ENCODE measurements at places on chromosomes 7 and 10.

GRCh38 chr10:79068203-79068561, 584 bp upstream of the ZMIZ1 start:
- no peak for DNase-seq

DNA sequence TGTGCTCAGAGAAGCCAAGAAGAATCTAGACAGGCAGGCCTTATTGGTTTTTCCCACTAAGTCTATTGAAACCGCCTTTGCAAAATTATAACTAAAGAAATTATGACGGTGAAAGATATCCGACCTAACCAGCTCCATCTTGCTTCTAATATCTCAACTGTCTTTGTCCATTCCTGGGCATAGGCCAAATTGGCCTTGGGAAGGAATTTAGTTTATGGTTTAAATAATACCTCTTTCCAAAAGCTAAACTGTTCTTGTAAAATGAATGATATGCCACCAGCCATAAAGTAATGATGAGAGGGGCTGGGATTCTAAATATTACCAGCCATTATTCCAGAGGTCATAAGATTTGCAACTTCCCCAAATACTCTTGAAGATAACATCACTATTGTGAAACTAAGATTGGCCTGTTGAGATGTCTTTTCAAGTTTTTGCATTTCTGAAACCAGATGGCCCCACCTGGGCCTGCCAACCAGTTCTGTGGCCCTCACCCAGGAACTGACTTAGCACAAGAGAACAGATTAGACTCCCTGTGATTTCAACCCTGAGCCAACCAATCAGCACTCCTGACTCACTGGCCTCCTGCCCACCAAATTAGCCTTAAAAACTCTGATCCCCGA, 41.2 kb upstream of the SLC35G1 start:
- DNase-seq, result no peak

GRCh38 chr10:56298941-56299340, 62.1 kb downstream of the ZWINT start:
- no peak for DNase-seq

DNA sequence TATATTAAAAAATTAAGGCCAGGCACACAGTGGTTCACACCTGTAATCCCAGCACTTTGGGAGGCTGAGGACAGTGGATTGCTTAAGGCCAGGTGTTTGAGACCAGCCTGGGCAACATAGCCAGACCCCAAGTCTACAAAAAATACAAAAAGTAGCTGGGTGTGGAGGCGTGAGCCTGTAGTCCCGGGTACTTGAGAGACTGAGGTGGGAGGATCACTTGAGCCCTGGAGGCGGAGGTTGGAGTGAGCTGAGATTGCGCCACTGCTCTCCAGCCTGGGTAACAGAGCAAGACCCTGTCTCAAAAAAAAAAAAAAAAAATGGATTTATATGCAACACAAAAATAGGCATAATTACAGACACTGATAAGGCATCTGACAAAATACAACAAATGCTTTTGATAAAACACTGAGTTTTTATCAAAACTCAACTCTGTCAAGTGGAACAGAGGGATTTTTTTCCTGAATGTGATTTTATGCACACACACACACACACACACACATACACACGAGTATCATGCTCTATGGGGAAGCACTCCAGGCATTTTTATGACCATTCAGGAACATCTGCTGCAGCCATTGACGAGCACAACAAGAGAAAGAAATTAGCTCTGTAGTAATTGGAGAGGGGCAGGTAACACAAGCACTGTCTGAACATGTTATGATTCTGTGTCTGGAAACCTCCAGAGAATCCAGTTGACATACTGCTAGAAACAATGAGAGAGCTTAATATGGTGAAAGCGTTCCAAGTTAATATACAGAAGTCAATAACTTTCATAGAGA, 193.1 kb downstream of the WDR37 start:
- no peak for DNase-seq

- no peak for DNase-seq
Observed at GRCh38 chr7:32881074-32881982, 10.2 kb downstream of the KBTBD2 start.

- no peak for DNase-seq
Observed at GRCh38 chr7:15554744-15555143, 7.1 kb downstream of the AGMO start.

DNA sequence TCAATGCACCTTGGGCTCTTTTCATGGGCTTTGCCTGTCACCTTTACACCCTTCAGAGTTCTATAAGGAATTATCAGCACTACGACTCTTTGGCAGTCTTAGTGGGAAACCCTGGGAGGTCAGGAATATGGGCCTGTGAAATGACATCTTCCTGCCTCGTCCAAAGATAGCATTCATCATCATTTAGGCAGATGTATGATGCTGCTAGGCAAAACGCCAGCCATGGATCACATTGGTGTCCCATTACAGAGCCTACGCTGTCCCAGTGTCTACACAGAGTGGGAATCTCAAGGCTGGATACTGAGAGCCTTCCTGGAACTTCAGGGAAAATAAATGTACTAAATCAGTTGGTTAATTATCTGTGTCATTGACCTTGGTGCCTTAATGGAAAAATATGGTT, 259.4 kb upstream of the CELF2 start:
- no peak for DNase-seq

GRCh38 chr10:71882813-71883659, 32.0 kb upstream of the PSAP start:
- DNase-seq, result no peak

GRCh38 chr10:29479981-29480954, 154.5 kb downstream of the SVIL start:
- no peak for DNase-seq

- DNase-seq, result no peak
Observed at GRCh38 chr10:32938554-32939061, 19.4 kb downstream of the ITGB1 start.

- DNase-seq, result no peak
Observed at GRCh38 chr7:114647518-114647917, 232.9 kb downstream of the FOXP2 start.

DNA sequence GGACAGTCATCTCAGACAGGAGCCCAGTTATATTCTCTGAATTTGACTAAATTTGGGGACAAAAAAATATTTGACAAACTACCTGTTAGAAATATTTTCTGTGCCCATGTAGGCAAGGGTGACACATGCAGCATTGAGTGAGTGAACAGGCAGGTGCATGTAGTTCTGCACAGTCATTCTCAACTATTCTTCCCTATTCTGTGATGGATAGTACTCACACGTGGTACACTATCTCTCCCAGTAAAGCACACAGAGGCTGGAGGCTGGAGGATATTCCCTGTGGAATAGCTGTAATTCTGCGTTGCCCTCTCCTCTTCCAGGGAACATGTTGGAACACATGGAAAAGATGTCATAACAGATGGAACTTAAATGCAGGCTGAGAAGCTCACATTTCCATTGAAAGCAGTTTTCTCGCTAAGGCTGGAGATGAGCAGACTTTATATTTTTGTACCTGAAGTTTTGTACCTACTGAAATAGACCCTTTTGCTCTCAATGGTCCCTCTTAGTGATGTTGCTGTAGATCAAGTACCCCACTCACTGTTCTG, 75.0 kb downstream of the GPR141 start:
- DNase-seq, result no peak

DNA sequence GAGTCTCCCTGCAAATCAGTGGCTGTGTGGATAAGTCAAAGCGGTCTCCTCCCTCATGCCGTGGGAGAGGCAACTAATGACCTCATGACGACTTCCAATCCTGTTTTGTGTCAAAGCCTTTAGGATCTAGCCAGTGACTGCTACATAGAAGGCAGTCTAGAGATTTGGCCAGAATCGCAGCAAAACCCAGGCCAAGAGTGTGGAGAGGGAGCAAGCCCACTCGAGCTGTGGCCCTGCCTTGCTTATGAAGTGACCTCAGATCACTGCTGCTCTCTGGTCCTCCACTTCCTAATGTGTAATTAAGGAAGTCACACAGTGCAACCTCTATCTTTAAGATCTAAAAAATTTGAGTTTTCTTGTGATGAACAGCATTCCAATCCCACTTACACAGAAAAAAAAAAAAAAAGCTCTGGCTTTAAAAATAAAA, 296.7 kb upstream of the KLF6 start:
- DNase-seq, result no peak

- DNase-seq, result peak; percentile 77
Observed at GRCh38 chr7:27740449-27741086, 606 bp downstream of the TAX1BP1 start.

GRCh38 chr10:122650331-122650730, 49.3 kb downstream of the C10orf120 start:
- no peak for DNase-seq

- no peak for DNase-seq
Observed at GRCh38 chr7:39210362-39210761, 232.7 kb downstream of the POU6F2 start.

- DNase-seq, result no peak
Observed at GRCh38 chr7:36969376-36969775, 245.1 kb upstream of the AOAH start.

- DNase-seq, result peak; percentile 5
Observed at GRCh38 chr7:98930921-98931320, 52.6 kb downstream of the TRRAP start.

- no peak for DNase-seq
Observed at GRCh38 chr10:80465451-80465835, 11.3 kb downstream of the TSPAN14 start.

DNA sequence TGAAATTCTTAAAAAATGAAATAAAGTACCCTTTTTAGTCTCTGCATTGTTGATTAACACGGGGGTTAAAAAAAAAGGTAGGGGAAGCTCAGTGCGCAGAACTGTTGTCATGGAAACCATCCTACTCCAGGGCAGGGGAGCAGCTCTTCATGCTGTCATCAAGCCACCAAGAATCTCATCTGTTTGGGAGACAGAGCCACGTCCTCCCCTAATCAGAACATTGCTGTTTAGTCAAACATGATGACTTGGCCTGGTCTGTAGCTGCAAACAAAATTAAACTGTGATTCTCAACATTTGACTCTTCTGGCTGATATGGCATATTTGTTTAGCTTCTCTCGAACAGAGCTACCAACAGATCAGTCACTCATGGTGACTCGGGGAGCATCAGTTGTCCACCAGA, 254.4 kb upstream of the KLF14 start:
- no peak for DNase-seq

DNA sequence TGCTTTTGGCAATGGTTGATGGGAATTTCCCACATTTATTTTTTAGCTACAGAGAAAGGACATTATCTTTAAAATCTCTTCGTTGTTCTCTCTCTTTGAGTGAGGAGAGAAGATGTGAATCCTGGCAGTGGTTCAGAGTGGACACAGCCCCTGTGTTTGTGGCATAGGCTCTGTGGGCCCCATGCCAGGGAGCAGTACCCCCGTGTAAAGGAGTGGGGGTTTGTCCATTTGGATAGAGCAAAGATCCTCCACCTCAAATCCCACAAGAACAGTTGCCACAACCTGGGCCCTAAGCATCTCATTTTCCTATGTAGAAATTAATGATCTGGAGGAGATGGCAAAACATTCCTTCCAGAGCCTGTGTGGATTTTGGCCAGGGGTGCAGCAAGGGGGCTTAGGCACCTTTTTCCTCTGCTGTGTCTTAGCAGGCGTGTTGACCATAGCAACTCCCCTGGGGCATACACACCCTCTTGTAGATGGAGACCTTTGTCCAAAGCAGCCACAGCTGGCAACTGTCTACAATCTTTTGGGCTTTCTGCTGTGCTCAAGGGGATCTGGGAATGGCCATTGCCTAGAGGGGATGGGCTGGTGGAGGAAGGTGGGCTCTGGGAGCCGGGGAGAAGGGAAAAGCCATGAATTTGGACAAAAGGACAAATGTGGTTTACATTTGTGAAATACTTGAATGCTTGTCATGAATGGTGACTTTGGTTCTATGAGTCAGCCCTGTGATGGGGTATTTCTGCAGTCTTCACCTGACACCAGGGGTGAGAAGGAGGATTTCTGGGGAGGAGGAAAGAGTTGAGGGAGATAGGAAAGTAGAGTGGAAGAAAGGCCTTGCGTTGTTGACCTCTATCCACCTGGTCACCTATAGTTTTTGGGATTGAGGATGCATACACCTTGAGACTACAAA, 92.0 kb downstream of the TCF7L2 start:
- no peak for DNase-seq

- DNase-seq, result no peak
Observed at GRCh38 chr10:2589196-2589595, 478.2 kb upstream of the PFKP start.

- DNase-seq, result no peak
Observed at GRCh38 chr7:490461-491291, 29.0 kb downstream of the PDGFA start.
